ENCODE measurements at places on chromosomes 2 and 18.

- no peak for DNase-seq
These were observed 42.0 kb downstream of the ZEB2 start for GRCh38 chr2:144477957-144478311.

- no peak for DNase-seq
These were observed 95.0 kb downstream of the TNFRSF11A start for GRCh38 chr18:62420151-62420512.

GRCh38 chr2:236714080-236714479 lies 144.5 kb downstream of the ACKR3 start:
- no peak for DNase-seq

GRCh38 chr2:223269386-223269785 lies 217.4 kb downstream of the KCNE4 start:
- DNase-seq = no peak

DNA sequence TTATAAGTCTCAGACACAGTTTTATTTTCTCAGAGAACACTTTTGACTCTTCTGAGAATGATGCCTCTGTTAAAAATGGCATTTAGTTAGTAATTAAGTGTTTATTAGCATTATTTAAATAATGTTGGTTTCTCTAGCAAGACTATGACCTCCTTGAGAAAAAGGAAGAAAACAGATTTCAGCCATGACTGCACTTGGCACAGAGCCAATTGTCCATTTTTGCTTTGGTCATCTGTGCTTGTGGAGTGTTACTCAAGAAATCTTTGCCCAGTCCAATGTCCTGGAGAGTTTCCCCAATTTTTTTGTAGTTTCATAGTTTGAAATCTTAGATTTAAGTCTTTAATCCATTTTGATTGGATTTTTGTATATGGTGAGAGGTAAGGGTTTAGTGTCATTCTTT lies 1229.4 kb upstream of the FAM98A start:
- no peak for DNase-seq

DNA sequence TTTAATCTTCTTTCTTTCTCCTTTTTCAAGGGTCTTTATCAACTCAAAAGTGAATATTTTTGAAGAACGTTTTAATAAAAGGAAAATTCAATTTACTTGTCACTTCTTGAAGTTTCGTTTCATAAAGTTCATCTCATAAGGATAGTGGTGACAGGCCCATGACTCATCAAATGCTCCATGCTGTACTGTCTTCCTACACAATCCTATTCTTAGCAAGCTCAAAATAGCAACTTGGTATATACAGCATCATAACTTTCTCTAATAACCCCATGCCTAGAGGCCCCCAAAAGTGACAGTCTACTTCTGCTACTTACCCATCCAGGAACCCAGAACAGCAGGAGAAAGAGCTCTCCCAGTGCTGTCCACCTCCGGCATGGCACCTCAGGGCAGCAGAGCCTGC lies 7.7 kb downstream of the FBXO15 start:
- DNase-seq = no peak

DNA sequence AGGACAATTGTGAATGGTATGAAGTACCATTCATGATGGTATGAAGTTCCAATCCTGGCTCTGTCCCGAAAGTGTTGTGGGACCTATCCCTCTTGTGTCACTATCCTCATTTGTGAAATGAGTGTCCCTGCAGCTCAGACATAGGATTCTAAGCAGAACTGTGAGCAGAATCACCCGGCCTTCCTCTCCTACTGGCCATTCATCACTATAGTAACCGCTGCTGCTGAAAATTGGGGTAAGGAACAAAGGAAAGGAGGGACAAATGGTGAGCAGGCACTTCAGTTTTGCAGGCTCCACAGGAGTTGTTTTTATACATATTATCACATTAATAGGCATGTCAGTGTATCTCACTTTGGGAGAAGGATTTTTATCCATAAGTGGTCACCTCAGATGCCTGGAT lies 27.4 kb downstream of the SMYD1 start:
- DNase-seq = no peak

DNA sequence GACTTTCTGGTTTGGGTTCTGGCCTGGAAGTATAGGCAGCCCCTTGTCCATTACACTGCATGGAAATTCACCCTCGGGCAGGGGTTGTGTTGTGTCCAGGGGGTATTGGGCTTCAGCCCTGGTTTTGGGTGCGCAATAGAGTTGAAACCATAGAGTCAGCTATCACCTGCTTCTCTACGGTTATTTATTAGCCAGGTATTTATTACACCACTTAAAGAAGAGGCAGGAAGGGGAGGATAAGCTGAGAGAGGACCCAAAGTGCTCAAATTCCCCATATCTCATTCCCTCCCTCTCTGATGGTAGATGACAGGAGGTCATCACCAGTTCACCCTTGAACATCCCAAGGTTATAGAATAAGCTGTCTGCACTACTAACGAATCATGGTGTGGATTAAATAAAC lies 133.4 kb downstream of the HRH4 start:
- no peak for DNase-seq

DNA sequence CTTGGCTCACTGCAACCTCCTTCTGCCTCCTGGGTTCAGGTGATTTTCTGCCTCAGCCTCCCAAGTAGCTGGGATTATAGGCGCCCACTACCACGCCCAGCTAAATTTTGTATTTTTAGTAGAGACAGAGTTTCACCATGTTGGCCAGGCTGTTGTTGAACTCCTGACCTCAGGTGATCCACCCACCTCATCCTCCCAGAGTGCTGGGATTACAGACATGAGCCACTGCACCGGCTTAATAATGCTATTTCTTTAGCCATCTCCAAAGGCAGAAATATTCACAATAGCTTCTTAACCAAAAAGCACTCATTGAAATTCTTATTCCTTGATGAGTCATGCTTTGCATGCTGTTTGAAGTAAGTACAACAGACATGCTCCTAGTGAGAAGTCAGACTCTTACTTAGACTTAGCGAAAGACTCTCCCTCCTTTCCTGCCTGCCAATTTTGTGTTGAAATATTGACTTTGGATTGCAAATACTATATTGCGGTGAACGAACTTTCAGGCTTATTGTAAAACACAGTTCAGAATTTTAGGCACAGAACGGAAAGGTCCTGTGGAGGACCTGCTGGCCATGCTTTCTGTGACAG lies 4.4 kb downstream of the ACTR3 start:
- no peak for DNase-seq

DNA sequence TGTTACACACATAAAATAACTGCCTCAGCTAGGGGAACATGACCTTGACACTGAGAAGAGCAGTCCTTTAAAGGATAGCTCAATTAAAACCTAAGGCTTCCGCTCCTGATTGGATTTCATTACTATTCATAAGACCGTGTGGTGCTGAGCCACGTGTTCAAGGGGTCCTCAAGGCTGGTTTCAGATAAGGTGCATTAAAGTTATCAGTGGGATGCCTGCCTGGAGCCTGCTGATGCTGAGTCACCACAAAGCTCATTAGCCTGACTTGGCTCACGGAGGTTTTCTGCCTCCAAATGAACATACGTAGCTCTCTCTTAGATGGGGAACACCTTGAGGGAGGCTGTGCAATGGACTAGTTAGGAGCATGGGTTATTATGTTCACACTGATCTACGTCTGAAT lies 518.9 kb downstream of the TDRD15 start:
- no peak for DNase-seq

- DNase-seq = no peak
These were observed 267.6 kb downstream of the CD226 start for GRCh38 chr18:69680123-69680522.

DNA sequence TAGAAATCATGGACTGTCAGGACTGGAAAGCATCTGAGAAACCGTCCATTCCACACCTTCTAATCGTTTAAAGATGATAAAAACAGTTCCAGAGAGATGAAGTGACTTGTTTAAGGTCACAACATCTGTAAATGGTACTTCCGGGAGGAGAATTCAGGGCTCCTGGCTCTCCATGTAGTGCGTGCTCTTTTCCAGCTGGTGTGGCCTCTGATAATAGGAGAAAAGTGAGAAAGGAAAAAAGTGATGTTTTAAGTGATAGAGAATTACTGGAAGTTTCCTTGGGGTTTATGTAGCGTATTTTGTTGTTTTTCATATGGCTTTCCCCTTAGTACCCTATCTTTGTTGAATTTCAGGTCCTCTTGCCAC lies 663 bp downstream of the C2orf49 start:
- no peak for DNase-seq

- no peak for DNase-seq
These were observed 180.8 kb downstream of the FAM210A start for GRCh38 chr18:13545514-13545913.

DNA sequence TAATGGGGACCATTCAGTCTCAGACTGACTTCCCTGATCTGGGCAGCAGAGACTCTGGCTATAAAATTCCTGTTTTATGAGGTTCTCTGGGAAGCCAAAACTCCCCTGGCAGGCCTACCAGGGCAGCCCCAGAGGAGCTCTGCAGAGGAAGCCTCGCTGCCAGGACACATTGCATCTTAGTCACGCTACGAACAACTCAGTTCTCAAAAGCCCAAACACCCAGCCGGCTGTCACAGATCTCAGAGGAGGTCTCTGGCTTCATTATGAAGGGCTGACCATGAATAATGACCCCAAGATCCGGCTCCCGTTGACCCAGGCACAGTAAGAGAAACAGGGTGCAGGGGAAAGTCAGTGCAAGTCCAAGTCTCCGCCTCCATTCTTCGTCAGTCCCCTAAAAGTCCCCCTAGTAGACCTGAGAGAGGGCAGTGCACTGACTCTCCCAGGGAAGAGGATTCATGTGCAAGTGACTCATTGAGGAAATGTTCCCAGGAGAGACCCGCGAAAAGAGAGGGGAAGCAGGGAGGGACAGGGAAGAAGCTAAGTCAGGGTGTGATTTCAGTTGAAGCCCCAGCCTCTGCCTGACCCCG lies 212.3 kb downstream of the CYP26B1 start:
- DNase-seq = no peak

DNA sequence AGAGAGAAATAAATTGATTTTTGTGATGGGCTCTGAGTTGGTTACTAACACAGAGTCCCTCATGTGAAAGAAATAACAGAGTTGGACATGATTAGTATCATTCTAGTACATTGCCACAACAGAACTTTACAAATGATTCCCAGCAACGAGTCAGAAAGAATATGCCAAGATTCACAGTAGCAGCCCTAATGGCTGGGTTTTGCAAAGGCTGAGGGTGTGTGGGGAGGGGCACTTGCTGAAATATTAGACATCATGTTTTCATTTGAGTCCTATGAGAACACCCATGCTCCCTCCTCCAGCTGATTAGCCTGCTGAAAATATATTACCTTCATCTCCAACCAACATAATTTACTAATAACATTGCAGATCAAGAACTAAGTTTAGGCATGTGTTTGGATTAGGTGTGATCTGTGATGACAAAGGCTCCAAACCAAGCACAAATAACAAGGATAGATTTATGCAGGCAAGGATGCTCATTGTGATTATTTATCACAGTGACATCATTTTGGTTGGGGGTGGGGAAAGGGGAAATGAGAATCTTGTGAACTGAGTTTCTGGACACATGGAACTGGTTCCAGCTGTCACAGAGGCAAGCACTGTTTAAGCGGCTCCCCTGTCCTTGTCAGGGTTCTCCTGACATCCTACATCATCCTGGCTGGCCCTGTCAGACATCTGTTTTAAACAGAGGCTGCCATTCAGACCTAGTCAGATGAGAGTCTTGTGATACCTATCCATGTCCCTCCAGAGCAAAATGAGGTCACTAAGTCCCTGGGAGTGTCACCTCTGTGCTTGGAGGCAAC lies 205.8 kb upstream of the NCKAP5 start:
- DNase-seq = no peak

DNA sequence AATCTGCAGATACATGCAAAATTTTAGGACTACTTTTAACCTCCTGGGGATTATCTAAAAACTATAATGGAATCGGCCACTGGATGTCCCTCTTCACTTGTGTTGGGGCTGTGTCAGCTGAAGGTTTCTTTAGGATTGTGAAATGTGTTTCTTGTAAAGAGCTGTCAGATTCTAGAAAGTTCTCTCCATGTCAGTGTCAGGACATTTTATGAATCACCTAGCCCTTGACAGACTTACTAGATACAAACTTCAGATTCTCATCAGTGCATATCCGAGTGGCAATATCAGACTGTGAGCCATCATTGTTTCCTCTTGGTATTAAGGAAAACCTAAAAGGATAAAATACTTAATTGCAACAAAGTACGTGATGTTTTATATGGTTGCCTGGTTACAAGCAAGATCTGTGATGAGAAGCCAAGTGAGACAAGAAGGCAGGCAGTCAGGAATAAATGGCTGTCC lies 107.3 kb downstream of the CPS1 start:
- no peak for DNase-seq

GRCh38 chr2:168992591-168993349 lies 38.4 kb downstream of the ABCB11 start:
- DNase-seq = no peak

All from memory B cell (primary cell).